ENCODE measurements at places on chromosomes 1 and 21. TPM values are rescaled to one million over a fixed set of nuclear protein-coding genes. Genes with fewer than 3 reads are reported as not detected.

TFAP2E gene
- 0.82 TPM for total RNA-seq

NEGR1 gene
- total RNA-seq, result 4.1 TPM

LCE1C gene
- not detected for total RNA-seq

FUCA1 gene
- total RNA-seq, result 39.7 TPM

EPHA8 gene
- total RNA-seq, result 1.1 TPM

FCRL2 gene
- total RNA-seq, result 0.18 TPM

TSTD1 gene
- 56.5 TPM for total RNA-seq

FAM72A gene
- total RNA-seq, result 3.2 TPM

LHX4 gene
- total RNA-seq, result not detected

OSCP1 gene
- total RNA-seq, result 23.4 TPM

CNR2 gene
- total RNA-seq, result 0.12 TPM

PLEKHA6 gene
- total RNA-seq, result 43.4 TPM

MTX1 gene
- total RNA-seq, result 41.6 TPM

NBPF20 gene
- 4.1 TPM for total RNA-seq

FBXO28 gene
- 42.7 TPM for total RNA-seq

BSND gene
- total RNA-seq, result 3.7 TPM

CTH gene
- total RNA-seq, result 8.9 TPM

TMEM52 gene
- total RNA-seq, result 16.1 TPM

IL10 gene
- 1.2 TPM for total RNA-seq

ACTN2 gene
- total RNA-seq, result 157 TPM

FCRLA gene
- total RNA-seq, result 0.99 TPM

ATF3 gene
- total RNA-seq, result 36.6 TPM

KRTAP19-1 gene
- not detected for total RNA-seq

FCGR3B gene
- 10.3 TPM for total RNA-seq

FCRL4 gene
- not detected for total RNA-seq

C21orf91 gene
- total RNA-seq, result 17.6 TPM

ESRRG gene
- 57.9 TPM for total RNA-seq

S100A4 gene
- total RNA-seq, result 37.4 TPM

LRRC38 gene
- 7.4 TPM for total RNA-seq

All from metanephros (tissue), 2 donors.